Ureter (tissue), 1 donor: ENCODE measurements at places on chromosomes 7 and 10. TPM values are rescaled to one million over a fixed set of nuclear protein-coding genes. Genes with fewer than 3 reads are reported as not detected.
A peak's percentile ranks its signal among the peaks of the same experiment; 100 is the strongest.

Gene HTR5A
- not detected for total RNA-seq

Gene ANKRD26
- total RNA-seq = 8.6 TPM

Gene PITX3
- total RNA-seq = not detected

Gene GPR15LG
- total RNA-seq = 29.2 TPM

Gene ASZ1
- total RNA-seq = not detected

Gene ACBD7
- total RNA-seq = 0.86 TPM

Gene JAKMIP3
- 1.1 TPM for total RNA-seq

Gene SLC18A2
- 2.1 TPM for total RNA-seq

GRCh38 chr7:132380059-132380458 lies 196.2 kb downstream of the PLXNA4 start:
- DNase-seq = no peak

GRCh38 chr7:44530990-44531389 lies 10.1 kb downstream of the NPC1L1 start:
- peak; percentile 57 for DNase-seq

DNA sequence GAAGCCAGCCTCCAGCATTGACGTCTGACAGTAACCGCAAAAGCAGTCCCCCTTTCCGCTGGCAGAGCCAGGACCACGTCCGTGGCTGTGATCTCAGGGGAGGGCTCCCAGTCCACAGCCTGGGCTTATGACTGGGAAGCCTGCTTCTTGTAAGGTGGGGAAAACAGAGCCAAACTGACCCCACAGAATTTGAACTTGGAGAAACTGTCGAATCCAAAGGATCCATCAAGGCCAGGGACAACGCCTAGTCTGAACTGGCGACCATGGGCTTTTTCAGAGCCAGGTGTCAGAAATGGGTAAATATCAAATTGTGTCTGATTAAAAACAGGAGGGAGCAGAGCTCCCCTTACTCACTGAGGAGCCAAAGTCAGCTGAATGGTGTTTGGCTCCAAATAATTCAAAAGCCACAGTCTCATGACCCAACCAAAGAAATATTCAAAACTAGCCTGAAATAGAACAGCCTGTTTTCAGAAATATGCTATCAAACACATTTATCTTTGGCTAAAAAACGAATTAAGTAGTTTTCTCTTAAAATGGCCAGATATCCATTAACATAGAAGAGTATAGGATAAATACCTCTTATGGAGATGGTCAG lies 751.4 kb upstream of the GALNT17 start:
- DNase-seq = no peak

DNA sequence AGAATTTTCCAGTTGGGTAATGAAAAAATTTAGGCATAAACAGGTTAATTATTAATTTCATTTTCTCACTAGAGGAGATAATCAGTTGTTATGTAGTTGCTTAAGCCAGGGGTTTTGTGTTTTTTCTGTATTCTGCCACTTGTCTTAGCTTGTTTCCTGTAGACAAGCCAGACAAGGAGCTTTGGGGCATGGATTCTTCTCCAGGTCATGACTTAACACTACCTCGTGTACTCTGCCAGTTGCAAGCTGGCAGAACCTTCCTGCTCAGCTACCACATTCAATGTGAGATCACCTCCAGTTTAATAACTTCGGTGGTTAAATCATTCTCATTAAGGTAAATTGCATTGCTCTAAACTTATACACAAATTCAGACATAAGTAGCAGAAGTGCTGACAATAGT lies 1.8 kb downstream of the CCM2 start:
- no peak for DNase-seq

GRCh38 chr7:69893906-69894305 lies 295.6 kb downstream of the AUTS2 start:
- no peak for DNase-seq

DNA sequence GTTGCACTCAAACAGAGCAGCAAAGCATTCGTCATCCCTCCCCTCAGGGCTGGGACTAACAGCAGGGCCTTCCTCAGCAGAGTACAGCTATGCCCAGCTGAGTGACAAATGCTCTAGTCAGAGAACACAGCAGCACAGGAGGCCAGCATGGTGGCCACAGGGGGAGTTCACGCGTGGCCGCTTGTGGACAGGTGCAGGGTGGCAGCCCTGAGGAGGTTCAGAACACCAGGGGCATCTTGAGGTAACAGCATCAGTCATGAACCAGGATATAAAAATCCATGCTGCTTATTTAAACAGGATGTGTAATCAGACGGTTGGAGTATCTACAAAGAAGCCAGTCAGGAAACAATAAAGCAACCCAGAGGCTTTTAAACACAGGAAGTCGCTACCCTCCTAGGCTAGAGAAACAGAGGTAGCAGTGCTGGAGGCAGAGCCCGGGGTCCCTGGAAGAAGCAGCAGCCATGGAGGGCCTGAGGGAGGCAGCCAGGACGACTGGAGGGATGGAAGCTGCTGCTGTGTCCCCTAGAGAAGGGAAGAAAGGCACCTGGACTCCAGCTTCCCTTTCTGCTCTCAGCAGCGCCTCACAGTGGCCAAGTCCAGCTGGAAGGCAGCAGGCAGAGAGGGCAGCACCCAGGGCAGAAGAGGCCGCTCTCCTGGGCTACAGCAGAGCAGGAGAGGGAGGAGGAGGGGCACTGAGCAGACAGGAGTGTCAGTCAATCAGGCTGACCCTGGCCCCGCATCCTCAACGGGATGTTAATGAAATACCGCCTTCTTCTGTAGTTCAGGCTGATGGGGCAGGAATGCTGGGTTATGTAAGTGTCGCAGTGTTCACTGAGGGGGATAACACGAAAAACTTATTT lies 70.8 kb upstream of the UCN3 start:
- no peak for DNase-seq

GRCh38 chr7:98664882-98665281 lies 47.8 kb downstream of the NPTX2 start:
- DNase-seq = no peak

DNA sequence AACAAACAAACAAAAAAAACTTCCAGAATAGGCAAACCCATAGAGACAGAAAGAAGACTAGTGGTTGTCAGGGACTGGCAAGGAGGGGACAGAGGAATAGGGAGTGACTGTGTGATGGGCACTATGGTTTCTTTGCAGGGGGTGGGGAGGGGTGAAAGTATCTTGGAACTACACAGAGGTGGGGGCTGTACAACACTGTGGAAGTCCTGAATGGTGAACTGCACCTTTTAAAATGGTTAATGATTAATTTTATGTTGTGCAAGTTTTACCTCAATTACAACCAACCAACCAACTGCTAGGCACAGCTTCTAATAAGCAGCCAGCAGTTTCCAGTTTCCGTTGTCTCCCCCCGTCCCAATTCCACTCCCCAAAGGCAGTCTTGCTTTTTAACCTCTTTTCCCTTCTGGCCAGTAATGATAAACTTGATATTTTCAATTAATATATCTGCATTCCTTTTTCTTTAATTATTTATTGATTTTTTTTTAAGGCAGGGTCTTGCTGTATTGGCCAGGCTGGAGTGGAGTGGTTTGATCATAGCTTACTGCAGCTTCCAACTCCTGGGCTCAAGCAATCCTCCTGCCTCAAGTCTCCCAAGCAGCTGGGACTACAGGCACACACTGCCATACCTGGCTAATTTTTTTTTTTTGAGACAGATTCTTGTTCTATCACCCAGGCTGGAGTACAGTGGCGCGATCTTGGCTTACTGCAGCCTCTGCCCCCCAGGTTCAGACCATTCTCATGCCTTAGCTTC lies 46.8 kb downstream of the HIP1 start:
- no peak for DNase-seq

DNA sequence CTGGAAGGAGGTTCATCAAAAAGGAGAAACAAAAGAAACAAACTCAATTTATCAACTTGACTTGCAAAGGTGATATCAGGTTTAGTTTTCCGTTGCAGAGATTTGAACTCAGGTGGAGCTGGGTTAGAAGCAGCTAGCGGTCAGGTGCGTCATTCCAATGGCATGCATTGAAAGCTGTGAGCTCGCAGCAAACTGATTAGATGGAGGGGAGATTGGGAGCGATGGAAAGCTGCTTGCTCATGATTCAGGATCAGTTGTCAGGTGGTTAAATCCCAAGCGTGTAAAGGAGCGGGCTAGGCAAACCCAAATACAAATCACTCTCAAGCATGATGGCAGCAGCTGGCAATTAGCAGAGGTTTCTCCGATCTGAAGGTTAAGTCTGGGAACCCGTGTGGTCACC lies 49.3 kb upstream of the AFAP1L2 start:
- no peak for DNase-seq

DNA sequence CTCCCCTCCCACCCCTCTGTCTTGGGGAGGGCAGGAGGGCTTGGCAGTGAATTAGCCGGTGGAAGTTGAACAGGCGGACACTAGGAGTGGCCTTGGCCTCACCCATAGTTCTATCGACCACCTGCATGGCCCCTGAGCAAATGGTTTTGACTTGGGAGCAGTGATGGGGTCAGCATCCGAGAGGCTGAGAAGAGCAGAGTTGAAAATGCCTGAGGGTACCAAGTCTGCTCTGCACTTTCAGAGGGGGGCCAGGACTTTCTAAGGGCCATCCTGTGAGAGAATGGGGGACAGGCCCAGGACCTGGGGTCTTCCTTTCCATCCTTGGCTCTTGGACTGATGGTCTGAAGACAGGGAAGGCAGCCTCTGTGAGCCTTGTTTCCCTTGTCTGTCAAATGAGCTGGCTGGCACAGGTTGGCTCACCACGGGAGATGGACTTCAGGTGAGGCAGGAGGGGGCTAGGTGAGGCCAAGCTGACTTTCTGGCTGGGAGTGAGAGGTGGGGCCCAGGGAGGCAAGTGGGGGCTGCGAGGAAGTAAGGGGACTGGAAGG lies 29.4 kb downstream of the CDH23 start:
- peak; percentile 30 for DNase-seq

DNA sequence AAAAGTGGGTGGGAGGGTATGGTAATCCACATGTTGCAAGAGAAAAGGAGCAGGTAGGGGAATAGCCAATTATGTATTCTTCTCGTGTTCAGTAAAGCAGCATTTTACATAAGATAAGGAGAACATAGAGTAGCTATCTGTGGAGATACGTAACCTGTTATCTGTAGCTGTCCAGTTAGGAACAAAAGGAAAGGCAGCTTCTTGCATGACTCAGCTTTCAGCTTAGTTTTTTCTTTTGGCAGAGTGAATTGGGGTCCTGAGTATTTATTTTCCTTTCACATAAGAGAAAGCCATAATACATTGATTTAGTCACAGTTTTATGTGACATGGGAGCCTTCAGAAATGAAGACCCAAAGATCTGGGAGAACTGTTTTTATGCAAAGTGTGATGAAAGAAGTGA lies 116.7 kb upstream of the IMMP2L start:
- DNase-seq = no peak

DNA sequence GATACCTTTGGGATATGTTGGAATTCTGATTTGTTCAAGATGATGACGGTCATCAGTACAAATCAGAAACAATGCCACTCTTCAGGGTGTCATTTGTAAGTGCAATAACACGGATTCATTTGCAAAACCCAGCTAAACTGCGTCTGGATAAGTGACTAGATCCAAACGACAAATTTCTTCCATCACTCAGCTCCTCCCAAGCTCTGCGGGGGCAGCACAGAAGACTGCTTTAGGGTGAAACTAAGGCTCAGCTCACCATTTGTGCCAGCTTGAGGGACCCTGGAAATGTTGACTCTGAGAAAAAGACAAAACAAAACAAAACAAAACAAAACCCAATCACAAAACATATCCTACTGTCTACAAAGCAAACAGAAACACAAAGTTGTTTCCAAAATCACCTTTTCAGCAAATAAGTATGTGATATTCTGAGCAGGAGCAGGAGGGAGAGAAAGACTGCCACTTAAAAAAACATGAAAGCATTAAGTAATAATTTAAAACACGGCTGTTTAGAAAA lies 8.0 kb downstream of the EVX1 start:
- no peak for DNase-seq

GRCh38 chr10:118708571-118708970 lies 46.2 kb downstream of the CACUL1 start:
- no peak for DNase-seq

DNA sequence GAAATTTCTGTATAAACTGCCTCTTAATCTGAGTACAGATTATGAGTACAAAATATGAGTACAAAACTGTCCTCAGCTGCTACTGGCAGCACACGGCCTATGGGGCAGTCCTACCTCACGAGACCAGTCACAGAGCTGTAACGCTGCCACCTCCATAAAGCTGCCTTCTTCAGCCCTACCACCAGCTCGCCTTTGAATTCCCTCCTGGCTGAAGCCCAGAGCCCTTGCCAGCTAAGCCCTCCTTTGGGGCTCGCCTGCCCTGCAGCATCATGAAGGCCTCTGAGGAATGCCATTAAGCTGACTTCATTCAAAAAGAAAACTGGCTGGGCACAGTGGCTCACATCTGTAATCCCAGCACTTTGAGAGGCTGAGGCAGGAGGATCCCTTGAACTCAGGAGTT lies 180.0 kb upstream of the SH2B2 start:
- no peak for DNase-seq

- DNase-seq = peak; percentile 60
Observed at GRCh38 chr10:18195060-18195799, 55.0 kb downstream of the CACNB2 start.

GRCh38 chr7:41013117-41013516 lies 689.8 kb downstream of the INHBA start:
- DNase-seq = no peak

- no peak for DNase-seq
Observed at GRCh38 chr10:87575851-87576250, 71.2 kb downstream of the MINPP1 start.

- no peak for DNase-seq
Observed at GRCh38 chr7:111067251-111067650, 23.7 kb upstream of the LRRN3 start.

DNA sequence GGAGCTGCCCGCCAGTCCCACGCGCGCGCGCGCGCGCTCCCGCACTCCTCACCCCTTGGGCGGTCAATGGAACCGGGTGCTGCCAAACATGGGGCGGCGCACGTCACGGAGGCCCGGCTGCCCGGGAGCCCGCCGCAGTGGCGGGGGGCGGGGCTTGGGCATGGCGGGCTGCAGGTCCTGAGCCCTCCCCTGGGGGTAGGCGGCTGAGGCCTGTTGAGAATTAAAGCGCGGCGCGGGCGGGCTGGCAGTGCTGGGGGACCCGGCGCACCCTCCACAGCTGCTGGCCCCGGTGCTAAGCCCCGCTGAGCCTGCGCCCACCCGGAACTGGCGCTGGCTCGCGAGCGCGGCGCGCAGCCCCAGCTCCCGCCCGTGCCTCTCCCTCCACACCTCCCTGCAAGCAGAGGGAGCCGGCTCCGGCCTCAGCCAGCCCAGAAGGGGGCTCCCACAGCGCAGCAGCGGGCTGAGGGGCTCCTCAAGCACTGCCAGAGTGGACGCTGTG lies 634.2 kb downstream of the ANKRD7 start:
- no peak for DNase-seq

DNA sequence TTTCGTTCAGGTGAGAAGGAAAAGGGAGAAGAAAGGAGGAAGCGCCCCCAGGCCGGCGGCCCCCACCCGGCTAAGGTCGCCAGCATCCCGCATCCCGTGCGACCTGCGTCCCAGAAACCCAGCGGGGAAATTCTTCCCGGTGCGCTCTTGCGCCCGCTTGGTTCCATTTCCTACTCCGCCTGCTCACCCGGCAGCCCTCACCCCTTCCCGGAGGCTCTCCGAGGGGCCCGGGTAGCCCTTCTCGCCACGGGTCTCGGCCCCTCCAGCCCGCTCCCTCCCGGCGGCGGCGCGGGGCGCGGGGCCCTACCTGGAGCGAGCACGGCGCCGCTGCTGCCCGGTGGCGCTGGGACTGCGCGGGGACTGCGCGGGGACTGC lies at the start of gene PRKCQ:
Gene PRKCQ, minus strand, starts transcription at position 373 of the 375 bp plus-strand sequence. CDS start 65,141 bp downstream, outside the sequence.
- DNase-seq = peak; percentile 46
